ENCODE measurements at places on chromosomes 7 and 10.

GRCh38 chr7:154255324-154255723 is 203.1 kb downstream of the DPP6 start:
- no peak for DNase-seq

DNA sequence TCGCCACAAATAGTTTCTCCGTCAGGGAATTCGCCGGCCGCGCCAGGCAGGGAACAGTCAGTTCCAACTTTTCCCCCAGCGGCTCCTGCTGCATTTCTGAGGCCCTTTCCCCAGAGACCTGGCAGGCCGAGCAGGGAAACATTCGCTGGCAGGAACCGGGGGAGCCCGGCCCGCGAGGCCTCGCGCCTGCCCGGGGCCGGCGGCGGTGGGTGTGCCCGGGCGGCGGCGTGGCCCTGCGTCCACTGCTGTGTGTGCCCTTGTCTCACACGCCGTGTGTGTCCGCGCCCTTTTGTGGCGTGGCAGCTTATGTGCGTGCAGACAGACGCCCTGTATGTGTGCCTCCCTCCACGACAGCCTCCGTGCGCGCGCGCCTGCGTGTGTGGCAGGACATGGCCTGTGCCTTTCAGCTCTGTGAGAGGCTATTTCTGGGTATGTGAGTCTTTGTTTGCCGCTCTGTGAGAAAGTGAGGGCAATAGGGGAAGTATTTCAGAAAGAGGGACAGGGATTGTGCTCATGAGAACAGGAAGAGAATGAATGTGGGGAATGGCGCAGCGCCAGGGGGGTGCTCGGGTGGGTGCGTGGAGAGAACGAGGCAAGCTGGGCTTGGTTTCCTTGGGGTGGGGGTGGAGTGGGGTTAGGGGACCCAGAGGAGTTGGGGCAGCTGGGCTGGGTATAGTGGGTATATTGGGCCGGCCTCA is 689 bp upstream of the SMARCD3 start:
- DNase-seq, result no peak

DNA sequence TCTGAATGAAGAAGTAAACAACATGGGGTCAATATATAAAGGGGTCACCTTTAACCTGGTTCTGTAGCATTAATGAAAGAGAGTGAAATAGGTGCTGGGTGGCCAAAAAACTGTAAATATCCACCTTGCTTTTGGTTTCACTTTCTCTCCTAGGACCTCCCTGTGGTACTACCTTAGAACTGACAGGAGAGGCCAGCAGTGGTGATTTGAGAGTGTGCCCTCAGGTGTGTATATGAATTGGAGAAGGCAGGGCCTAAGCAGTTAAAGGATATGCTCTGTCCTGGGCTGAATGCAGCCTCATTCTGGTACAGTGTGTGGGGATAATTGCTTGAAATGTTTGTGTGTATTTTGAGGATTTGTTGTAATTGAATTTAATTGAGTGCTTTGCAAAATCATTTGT is 62.0 kb downstream of the BBS9 start:
- DNase-seq, result no peak

- no peak for DNase-seq
These were observed 200.8 kb downstream of the CACNB2 start for GRCh38 chr10:18341055-18341454.

DNA sequence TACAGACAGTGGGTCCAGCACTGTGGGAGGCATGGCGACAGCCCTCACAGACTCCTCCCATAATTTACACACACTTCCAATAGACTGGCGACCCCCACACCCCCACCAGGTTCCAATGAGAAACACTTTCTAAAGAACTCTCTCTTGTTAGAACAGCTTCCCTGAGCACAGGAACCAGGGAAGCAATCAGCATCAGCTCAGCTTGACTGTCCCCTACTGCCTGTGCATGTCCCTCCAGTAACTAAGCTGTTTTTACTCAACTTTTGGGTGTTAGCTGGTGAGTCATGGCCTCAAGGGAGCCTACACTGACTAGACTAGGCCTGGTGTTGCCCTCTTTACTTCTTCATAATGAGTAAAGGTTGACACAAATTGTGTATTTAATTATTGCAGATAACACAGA is 32.6 kb upstream of the HERPUD2 start:
- DNase-seq, result no peak

DNA sequence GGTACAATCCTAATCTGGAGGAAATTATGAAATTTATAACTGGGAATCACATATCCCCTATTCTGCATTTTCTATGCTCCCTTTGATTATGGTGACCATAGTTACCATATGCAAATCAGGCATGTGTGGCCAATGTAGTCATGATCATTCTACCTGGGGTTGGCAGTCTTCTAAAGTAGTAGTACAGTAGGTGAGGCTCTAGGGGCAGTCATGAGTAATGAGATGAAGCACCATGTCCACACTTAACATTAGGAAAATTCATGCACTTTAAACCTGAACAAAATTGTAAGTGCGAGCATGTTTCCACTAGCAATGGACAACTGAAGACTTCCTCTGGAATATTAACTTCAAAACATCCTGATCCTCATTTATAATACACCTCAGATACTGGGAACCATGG is 545.9 kb downstream of the SUGCT start:
- DNase-seq, result no peak

GRCh38 chr10:22434521-22434920 is 89.2 kb downstream of the SPAG6 start:
- no peak for DNase-seq

GRCh38 chr7:27082171-27082570 is 13.6 kb downstream of the HOXA1 start:
- no peak for DNase-seq

DNA sequence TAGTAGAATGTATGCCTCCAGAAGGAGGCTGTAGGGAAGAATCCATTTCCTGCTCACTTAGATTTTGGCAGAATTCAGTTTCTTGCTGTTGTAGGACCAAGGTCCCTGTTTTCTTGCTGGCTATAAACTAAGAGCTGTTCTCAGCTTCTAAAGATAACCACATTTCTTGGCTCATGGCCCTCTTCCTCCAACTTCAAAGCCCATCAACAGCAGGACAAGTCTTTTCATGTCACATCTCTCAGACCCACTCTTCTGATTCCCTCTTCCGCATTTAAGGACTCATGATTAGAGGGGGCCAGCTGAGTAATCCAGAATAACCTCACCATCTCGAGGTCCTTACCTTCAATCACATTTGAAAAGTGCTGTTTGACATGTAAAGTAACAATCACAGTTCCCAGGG is 8.2 kb upstream of the LSM8 start:
- DNase-seq, result no peak

DNA sequence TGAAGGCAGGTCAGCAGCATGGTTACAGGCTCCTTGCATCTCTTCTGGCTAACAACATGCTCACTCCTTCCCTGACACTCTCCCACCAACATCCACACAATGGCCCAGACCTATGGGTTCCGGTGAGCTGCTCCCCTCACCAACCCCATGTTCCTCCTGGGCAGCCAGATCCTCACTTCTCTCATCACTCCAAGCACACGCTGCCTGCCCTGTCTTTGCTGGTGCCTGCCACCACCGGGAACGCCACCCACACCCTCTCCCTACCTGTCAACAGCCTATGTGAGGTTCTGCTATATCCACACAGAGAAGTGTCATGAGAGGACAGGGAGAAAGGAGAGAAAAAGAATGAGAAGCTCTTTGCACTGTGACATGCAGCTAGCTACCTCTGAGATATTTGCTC is 14.6 kb downstream of the PARP12 start:
- no peak for DNase-seq

- DNase-seq, result no peak
These were observed 59.1 kb downstream of the ANKRD26 start for GRCh38 chr10:27041196-27041595.
